Activated T-cell treated with anti-CD3 and anti-CD28 coated beads for 48 hours (primary cell): ENCODE measurements at places on chromosomes 4 and X.

GRCh38 chr4:4659871-4660651, 118.2 kb upstream of the STX18 start:
- no peak for DNase-seq

DNA sequence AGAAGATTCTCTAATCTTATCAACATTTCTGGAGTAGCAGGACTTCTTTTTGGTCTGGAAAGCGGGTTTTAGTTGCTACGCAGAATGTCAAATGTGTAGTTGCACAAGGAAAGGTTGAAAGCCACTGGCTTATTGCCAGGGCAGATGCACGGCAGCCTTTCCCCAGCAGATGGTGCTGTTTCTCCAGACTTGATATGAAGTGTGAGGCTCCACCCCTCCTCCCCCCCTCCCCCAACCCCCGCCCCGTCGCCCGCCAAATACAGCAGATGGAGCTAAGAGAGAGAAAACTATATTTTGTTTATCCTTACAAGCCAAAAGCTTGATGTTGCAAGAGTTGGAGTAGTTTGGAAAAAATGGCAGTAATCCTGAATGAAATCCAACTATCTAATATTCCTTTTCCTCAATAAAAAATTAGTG, 32.0 kb downstream of the ENOPH1 start:
- DNase-seq: peak; percentile 76

DNA sequence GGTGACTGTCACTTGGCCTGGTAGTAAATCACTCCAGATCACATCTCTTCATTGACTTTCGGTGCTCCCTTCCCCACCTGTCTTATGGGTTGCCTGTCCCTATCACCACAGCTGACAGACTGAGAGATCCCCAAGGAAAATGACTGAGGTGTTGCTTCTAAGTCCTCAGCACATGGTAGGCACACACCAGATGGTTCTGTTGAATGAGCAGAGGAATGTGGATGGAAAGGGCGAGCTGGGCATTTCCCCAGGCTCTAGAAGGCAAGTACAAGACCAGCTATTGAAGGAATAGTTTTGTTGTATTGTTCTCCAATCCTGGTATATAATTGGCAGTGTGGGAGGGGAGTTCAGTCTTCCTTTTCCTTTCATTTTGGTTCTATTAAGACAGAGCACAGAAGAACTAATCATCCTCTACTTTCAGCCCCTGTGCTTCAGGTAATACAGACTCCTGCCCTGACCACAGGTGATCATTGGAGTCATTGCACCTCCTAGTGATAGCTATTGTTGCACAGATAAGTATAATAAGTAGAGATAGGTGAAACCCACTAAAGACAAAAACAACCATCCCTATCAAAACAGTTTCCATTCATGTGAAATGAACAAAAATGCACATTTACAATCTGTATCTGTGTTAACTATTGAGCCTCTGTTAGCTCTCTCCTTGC, 158.6 kb downstream of the TRAM1L1 start:
- DNase-seq: no peak

DNA sequence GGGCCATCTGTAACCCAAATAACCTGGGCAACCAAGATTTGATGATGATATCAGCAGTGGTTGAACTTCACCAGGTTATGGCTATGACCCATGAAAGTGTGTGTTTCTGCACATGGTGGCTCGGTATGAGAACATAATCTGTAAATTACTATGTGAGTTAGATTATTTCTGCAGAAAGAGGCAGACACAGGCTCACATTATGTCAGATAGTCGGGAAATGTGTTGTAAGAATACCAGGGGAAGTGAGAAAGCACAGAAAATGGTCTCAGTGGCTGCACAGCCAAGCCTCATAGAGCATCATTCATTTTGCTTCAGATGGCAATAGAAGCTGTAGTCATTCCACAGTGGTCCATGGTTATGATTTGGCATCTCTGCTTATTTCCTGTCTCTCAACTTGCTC, 63.0 kb upstream of the RBPJ start:
- no peak for DNase-seq
